ENCODE measurements at places on chromosomes 6 and 20.

DNA sequence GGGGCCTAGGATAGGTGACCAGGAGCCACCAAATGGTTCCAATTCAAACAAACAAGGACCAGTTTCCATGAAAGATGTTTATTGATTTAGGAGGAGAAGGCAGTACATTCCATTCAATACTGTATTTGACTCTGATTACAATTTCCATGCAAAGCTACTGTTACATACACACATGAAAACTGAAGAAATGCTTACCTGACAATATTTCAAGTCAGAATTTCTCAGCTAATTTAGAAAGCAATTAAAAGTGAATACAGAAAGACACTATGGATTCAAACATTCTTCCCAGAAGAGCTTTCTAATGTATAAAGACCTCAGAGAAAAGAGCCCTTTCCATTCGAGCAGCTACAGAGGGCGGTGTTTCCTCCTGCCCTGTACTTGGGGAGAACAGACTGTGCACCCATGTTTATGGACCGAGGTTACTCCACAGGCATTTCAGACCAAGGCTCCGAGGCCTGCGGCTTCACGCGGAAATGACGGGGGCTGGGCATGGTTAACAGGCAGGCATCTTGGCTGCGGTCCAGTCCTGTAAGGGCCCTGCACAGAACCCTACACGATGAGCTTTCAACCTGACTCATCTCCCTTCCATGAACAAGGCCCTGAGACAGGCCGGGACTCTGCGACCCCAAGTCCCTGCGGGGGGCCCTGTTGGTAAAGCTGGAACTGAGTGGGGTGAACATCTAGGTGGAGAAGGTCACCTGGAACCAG, 25.7 kb upstream of the TCFL5 start:
- DNase-seq, result peak; percentile 93

- DNase-seq, result peak; percentile 48
These were observed 18.0 kb downstream of the BAG2 start for GRCh38 chr6:57190140-57190539.

DNA sequence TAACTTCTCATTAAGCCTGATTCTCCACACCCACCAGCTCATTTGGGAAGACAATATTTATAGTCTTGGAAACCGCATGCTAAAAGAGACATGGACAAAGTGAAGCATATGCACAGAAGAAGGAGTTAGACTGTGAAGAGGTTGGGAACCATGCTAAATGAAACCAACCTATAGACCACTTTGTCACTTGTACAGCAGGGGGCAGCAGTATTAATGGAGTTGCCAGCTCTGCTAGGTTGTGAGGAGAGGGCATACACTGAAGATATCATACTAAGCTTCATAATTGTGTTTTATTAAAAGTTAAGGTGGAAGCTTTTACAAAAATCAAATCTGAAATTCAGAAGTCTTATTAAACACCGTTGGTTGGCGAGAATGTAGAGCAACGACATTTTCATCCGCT, 38.3 kb upstream of the HMGCLL1 start:
- peak; percentile 51 for DNase-seq

DNA sequence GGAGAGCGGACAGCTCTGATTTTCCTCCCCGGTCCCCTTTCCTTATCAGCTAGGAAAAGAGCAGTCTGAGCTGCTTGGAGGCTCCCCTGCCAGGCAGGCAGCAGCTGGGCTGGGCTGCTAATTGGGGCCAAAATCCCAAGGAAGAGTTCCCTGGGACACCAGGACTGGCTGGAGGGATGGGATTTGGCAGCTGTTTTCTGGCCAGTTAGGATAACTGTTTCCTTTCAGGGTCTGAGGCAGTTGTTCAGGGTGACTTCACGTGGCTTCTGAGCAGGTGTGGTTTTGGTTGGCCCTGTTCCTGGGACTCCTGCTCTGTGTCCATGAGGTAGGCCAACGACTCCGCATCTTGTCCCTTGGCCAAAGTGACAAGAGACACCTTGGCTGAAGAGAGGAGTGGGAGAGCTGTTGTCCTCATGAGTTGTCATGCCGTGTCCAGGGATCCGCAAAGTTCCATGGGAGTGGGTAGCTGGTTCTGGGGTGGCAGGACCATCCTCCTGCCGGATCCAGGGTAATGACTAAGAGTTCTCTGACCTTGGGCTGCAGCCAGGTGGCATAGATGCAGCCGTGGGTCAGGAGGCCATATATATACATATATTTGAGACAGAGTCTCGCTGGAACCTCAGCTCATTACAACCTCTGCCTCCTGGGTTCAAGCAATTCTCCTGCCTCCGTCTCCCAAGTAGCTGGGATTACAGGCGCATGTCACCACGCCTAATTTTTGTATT, 21.2 kb downstream of the MRPS18A start:
- DNase-seq, result no peak

GRCh38 chr6:13437218-13437996, 50.0 kb downstream of the GFOD1 start:
- no peak for DNase-seq

GRCh38 chr20:45229264-45230056, 8.3 kb downstream of the SEMG2 start:
- peak; percentile 1 for DNase-seq

DNA sequence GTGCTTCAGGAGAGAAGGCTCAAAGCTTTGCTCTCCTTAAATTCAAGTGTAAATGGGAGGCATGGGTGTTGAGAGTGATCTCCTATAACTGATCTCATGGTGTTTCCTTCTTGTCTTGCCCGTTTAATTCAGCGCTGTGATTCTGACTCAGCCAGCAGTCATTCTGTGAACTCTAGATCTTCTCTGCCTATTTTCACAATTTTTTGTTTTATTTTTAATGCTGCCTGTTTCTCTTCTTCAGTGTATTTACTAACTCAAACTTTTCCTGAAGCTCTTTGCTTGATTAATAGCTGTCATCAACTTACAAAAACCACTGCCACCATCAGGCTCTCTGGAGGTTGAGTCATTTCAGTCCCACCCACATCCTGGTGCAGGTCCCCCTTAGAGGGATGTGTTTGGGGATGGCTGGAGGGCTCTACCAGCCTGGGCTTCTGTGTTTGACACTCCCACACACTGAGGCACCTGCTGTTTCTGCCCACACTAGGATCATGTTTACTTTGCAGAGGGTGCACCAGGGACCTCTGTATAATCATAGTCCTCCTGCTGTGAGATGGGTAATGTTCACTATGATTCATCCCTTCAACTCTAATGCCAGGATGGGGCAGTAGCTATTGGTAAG, 94.0 kb downstream of the SHLD1 start:
- peak; percentile 29 for DNase-seq

DNA sequence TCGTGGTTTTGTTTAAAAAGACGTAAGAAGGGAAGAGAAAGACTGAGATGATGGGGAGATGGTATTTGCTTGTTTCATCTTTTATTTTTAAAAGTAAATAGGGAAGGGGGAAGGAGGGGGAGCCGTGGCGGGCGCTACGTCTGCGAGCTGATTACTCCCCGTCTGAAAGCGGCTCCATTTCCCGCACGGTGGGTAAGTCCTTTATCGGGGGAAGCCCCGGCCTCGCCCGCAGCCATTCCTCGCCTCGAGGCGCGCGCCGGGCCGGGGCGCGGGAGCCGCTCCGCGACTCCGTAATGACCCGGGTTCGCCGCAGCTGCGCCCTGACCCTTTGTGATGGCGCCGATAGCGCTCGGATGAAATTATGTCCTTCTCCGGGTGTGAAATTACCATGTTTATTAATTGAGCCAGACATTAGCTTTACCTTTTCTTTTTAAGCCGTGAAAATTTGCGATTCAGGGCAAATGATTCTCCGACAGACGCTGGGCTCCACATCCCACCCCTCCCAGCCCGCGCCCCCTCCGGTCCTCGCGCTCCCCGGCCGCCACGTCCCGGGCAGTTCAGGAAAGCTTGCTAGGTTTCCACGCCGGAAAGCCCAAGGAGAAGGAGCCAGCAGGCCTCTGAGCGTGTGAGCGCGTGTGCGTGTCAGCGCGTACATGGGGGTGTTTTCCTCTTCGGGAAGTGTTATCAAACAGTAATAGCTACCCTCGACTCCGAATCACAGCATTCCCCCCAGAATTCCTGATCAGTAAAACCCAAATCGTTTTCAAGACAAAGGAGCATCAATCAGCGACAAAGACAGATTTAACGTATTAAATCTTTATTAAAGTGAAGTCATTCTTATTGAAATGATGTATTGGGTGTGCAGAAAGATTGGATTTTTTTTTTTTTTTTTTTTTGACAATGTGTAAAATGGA, 30.0 kb downstream of the TFAP2A start:
- no peak for DNase-seq

DNA sequence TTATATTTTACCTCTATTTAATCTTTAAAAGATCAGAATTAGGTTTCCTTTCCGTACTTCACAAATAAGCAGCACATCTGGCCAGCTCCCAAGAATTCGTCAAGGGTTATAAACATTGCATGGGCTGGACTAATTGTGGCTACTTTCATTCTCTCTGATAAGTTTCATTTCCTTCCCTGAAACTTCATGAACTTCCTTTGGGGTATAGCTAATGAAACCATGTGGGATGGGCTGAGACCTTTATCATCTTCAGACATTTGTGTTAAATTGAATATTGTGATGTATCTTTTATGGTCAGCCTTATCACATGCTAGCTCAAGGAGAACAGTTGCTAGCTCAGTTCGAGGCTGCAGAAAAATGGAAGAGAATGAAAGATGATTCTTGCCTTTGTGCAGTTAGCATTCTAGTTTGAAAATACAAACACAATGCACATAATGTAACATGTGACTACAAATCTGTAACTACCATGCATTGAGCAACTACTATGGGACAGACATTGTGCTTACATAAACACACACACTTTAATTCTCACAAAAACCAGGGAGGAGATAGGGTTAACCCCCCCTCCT, 1.7 kb upstream of the GMPR start:
- peak; percentile 39 for DNase-seq

- DNase-seq, result no peak
These were observed 260.0 kb upstream of the MAP3K7 start for GRCh38 chr6:90846824-90847223.

DNA sequence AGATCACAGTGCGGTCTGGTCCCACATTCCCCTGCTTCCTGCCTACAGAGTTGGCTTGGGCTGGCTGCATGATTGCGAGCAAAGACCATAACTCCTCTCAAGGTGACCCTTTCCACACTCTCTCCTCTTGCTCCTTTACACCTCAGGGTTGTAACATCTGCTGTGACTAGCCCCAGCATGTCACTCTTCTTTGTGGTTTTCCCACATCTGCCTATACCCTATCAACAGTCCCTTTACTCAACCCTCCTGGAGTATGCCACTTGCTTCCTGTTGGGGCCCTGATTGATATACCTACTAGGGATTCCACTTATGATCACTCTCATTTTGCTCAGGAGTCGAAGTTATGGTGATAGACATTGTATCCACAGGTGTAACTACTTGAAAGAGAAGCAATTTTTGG, 58.9 kb upstream of the SGK1 start:
- no peak for DNase-seq

- DNase-seq, result no peak
These were observed 275.3 kb downstream of the TBC1D7 start for GRCh38 chr6:13053006-13053461.

GRCh38 chr20:38855356-38855755, 49.9 kb downstream of the PPP1R16B start:
- peak; percentile 30 for DNase-seq

- DNase-seq, result no peak
These were observed 4.3 kb downstream of the BIRC7 start for GRCh38 chr20:63240004-63240403.

DNA sequence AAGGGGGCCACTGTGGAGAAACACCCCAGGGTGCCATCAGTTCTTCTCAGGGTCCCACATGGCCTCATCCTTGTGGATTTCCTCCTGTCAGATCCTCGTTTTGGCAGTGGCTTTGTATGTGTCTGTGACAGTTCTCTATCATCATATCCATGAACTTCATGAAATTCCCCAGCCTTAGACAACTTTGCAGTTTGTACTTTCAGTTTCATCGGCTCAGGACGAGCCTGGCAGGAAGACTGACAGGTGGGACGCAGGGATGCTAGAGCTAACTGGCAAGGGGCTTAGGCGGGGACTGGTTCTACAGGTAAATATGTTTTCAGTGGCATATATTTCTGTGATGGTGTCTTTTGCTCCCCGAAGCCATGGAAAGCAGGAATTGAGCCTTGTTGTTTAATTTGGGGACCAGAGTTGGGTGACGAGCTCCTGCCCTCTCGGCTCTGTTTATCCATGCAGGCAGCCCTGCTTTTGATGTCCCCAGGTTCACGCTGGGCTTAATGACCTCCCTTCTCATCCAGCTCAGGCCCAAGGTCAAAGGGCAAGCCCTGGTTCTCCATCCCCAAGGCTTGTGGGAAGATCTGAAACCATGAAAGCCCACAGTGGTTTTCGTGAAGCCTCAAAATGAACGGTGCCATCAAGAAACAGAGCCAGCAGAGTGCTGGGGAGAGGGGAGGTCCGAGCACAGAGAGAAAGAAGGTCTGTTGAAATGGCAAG, 11.2 kb downstream of the SDCBP2 start:
- no peak for DNase-seq

DNA sequence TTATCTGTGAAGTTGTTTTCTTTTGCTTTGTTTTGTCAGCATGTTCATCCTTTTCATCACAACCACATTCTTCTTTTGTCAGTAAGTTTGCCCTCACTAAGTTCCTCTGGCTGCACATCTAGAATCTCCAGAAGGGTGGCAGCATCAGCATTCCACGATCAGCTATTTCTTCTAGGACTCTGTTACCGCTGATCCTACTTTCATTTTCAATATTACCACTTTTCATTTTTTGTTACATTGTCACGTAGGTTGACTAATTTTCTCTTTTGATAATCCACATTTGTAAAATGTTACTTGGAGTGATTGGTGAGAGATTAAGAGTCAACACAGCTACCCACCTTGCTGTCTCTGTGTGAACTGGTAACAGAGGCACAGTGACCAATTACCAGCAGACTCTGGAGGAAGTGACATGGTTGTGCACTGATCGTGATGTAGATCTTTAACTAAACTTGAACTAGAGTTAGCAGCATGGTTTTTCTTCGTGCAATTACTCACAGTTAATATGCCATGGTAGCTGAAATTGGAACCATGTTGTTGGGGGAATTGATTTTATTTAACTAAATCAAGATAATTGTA, 307.9 kb upstream of the SLC35B3 start:
- DNase-seq, result no peak

DNA sequence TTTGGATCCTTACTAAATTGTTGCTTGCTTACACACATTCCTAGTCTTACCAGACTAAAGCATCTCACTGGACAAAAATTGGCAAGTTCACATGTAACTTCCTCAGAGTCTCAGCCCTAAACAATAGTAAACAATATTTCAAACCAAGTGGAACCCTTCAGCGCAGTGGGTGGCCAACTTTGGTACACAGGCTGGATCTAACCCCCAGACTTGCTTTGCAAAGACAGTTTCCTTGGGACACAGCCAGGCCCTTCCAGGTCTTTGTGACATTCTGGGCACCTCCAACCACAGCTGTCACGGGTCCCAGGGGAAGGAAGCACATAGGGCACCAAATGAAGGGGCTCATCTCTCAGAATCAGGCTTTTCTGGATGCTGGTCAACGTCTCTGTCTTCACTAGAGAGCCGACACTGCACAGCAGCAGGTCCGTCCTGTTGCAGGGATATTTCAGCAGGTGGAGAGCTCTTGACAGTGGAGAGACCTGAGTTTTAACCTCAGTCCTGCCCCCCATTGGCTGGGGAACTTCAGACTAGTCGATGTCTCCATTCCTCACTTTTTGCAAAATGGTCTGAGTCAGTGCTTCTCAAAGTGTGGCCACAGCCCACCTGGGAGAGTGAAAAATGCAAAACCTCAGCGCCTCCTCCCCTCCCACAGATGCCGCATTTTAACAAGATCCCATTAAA, 91.4 kb downstream of the BFSP1 start:
- DNase-seq, result no peak

GRCh38 chr6:21733311-21733710, 139.8 kb downstream of the SOX4 start:
- DNase-seq, result peak; percentile 31

- DNase-seq, result no peak
These were observed 2.6 kb downstream of the NFKBIE start for GRCh38 chr6:44262467-44263353.

- DNase-seq, result peak; percentile 88
These were observed 592 bp downstream of the CUTA start for GRCh38 chr6:33417128-33417902.

Data from fibroblast of skin of back (primary cell).